ENCODE measurements at places on chromosomes 6 and 20. TPM values are rescaled to one million over a fixed set of nuclear protein-coding genes. Genes with fewer than 3 reads are reported as not detected.

- DNase-seq = no peak
Observed at GRCh38 chr20:7853493-7853892, 86.8 kb downstream of the HAO1 start.

DNA sequence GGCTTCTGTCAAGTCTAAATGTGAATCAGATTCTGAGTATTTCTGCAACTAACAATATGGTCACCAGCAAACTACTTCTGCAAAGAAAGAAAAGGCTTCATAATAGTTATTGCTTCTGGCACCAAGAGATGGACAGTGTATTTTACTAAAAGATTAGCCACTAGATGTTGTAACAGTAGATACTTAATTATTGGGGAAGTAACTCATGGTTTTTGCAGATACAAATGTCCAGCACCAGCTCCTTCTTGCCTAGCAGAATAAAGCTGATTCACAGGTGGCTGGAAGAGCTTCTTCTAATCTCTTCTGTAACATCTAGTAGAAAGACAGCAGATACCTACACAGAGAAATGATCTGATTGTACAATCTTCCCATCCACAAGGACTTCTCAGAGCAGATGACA, 21.2 kb downstream of the ATXN1 start:
- no peak for DNase-seq

FAM50B gene
- polyA plus RNA-seq = 10.3 TPM

- no peak for DNase-seq
Observed at GRCh38 chr6:136370988-136371728, 81.5 kb upstream of the BCLAF1 start.

- DNase-seq = no peak
Observed at GRCh38 chr20:10113746-10114145, 79.0 kb downstream of the ANKEF1 start.

TNNC2 gene
- 2.5 TPM for polyA plus RNA-seq

GRCh38 chr6:127765949-127766348, 134.9 kb downstream of the THEMIS start:
- no peak for DNase-seq

DYNLT1 gene
- 154 TPM for polyA plus RNA-seq

- DNase-seq = no peak
Observed at GRCh38 chr6:4029687-4030086, 49.2 kb downstream of the FAM217A start.

- no peak for DNase-seq
Observed at GRCh38 chr6:151004383-151005024, 139.0 kb downstream of the MTHFD1L start.

GRCh38 chr6:47043286-47043685, 1.2 kb upstream of the ADGRF1 start:
- no peak for DNase-seq

- DNase-seq = no peak
Observed at GRCh38 chr20:14288341-14289330, 48.8 kb downstream of the FLRT3 start.

- no peak for DNase-seq
Observed at GRCh38 chr20:25120457-25120856, 38.5 kb upstream of the VSX1 start.

- no peak for DNase-seq
Observed at GRCh38 chr6:153727885-153728284, 311.2 kb upstream of the OPRM1 start.

- DNase-seq = no peak
Observed at GRCh38 chr20:58685988-58686387, 6.6 kb upstream of the NPEPL1 start.

Data from renal cortex interstitium (tissue), 15 donors.